Substantia nigra (tissue), 51 donors: ENCODE measurements at places on chromosomes 4 and X.

GRCh38 chrX:124860736-124861135 is 458.9 kb upstream of the TEX13C start:
- no peak for DNase-seq

DNA sequence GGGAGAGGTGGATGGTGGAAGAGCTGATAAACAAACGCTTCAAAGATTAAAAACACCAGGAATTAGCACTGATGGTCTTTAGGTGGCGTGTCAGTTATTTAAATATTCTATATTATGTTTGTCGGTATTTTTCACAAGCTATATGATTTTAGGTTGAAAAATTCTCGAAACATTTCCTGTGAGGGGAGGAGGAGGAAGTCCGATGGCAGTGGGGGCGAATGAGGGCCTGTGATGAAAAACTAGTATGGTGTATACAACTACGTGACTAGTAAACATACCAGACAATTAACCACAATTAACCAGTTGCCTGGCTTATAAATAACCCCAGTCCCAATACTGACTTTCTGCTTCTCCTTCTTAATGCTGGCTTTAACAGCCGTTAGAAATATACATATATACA is 595 bp upstream of the NAP1L2 start:
- DNase-seq, result no peak

GRCh38 chr4:54632537-54632936 is 25.2 kb upstream of the KIT start:
- no peak for DNase-seq

DNA sequence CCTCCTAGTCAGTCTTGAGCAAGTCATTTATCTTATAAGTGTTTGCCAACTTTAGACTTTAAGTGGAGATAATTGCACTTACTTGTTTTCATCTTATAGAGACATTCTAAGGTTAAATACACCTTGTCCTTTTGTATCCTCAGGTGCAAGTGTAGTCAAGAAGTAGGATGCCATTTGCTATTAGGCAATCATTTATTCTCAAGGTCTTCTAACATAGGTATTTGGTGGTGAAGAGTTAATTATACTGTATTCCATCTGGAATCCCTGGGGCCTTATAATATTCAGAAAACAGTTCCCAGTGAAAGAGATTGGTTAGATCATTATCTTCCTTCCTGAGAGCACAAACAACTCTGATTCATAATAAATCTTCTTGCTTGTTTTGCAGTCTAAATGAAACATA is 23.7 kb downstream of the SULT1E1 start:
- no peak for DNase-seq

DNA sequence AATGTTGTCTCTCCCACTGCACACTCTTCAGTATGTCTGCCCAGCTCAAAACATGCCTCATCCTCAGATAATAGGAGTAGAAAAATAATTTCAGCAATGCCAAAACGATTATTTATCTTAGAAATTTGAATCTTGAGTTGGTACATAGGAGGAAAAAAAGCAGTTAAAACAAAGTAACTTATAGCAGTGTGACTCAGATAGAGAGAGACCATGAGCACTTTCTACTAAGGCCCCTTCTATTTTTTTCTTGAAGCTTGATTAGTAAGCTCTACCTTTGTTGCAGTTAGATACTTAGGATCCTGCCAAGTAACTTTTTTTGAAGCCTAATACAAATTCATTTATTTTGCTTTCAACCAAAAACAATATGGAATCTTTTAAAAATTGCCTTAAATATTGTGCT is 212.3 kb downstream of the MAD2L1 start:
- DNase-seq, result no peak

DNA sequence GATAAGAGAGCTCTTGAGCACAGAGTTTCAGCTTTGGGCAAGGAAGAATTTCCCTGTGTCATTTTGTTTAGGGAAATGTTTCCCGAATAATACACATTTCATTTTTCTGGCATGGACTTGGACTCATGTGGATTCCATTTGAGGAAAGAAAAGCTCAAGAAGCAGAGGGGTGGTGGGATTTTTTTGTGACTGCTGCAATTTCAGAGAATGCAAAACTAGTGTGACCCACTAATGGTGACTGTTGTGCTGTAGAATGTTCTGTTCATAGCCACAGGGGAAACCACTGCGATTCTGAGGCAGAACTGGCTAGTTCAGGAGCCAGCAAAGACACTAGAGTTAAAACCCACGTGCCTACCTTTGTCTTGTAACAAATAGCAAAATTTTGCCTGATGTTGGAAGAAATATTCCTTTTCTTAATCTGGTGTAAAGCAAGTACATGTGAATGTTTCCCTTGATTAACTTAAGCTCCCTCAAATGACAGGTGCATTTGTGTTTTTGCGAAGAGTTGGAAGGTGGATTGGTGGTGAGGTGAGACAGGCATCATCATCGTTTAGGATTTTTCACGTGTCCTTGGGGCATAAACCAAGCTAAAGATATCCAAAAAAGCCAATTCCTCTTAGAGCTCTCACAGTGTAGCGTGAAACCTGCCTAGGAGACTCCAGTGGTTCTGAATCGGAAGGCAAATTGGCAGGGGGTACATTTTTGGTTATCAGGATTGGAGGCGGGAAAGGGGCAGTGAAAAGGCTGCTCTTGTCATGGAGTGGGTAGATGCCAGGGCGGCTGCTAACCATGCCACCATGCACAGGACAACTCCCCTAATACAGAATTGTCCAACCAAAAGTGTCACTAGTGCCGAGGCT is 38.0 kb upstream of the FAM9C start:
- no peak for DNase-seq

DNA sequence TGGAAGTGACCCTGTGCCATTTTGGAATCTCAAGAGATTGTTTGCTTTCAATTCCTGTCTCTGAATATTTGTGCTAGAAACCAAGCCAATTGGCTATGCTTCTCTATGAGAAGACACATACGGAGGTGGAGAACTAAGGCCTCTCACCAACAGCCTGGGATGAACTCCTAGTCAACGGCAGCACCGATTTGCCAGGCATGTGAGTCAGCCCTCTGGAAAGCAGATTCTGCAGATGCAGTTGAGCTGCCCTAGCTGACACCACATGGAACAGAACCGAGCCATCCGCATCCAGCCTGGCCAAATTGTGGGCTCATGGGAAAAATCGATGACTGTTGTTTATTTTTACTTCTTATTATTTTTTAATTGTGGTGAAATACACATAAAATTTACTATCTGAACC is 58.2 kb upstream of the WDFY3 start:
- DNase-seq, result no peak

DNA sequence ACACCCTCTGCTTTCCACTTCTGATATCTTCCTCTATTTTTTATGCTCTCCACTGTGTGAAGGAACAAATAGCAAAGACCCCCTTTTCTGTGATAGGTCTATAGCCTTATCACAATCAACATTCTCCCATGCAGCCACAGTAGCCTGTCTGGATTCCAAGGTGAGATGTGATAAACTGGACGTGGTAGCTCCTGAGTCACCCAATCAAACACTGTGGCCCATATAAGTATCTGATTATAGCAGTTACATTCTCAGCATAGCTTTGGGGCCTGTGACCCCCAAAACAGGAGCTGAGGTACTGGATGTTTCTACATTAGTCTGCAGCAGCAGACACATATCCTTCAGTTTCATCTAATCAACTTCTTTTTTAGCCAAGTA is 172.7 kb upstream of the IGFBP7 start:
- no peak for DNase-seq

- DNase-seq, result no peak
Measured at GRCh38 chrX:120794525-120794975, 81.1 kb downstream of the CT47B1 start.

DNA sequence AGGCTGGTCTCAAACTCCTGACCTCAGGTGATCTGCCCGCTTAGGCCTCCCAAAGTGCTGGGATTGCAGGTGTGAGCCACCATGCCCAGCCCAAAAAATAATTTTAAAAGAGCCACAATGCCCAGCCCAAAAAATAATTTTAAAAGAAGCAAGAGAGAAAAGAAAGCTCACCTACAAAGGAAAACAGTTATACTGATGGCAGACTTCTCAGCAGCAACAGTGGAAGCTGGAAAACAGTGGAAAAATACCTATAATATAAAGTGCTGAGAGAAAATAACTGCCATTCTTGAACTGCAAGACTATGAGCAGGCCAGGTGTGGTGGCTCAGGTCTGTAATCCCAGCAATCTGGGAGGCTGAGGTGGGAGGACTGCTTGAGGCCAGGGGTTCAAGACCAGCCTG is 13.3 kb upstream of the HMGB2 start:
- no peak for DNase-seq

- no peak for DNase-seq
Measured at GRCh38 chr4:111174331-111174730, 551.5 kb upstream of the PITX2 start.

- no peak for DNase-seq
Measured at GRCh38 chr4:2721586-2721985, 34.5 kb downstream of the TNIP2 start.

DNA sequence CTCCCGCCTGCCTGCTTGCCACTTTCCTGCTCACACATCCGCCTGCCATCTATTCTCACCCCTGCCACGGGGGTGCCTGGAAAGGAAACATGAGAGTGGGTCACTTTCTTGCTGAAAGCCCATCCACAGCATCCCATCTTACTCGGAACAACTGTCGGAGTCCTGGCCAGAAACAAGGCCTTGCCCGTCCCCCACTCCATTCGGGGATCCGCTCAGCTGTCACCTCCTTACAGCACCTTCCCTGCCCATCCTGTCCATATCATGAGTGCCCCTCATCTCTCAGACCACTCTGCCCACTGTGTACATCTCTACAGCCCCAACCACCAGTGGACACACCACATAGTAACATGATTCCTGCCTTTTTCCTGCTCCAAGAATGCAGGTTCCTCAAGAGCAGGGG is 6.4 kb downstream of the EVC2 start:
- no peak for DNase-seq

DNA sequence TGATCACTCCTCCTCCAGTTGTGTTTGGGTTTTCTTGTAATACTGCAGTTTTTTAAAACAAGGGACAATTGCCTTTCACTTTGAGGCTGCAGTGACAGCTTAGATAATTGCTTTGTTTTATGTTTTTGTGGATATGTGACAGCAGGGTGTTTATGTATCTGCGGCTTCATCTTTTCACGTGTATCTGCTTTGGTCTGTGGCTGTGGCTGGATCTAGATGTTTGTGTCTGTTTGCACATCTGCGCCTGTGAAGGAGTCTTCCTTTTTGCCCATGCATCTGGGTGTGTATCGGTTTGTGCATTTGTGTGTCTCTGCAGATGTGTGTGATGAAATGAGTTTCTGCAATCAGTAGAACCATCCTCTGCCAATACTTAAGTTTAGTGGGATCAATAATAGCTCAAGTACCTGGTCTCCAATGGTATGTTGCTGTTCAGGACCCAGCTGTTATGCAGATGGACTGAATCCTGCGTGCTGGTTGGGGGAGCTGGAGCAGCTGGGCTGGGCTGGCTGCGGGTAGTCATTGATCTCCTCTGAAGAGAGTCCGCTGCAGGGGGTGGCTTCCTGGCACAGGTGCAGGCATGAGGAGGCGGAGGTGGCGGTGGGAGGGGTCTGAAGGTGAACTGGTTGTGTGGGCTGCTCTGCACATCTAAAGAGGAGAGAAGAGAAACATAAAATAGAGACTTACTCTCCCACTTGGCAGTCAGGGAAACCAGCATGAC is 390.3 kb downstream of the SH2D1A start:
- DNase-seq, result no peak

GRCh38 chr4:25694466-25694865 is 38.8 kb downstream of the SLC34A2 start:
- DNase-seq, result no peak
